Kidney (tissue), 22 donors: ENCODE measurements at places on chromosomes 3 and 15. TPM values are rescaled to one million over a fixed set of nuclear protein-coding genes. Genes with fewer than 3 reads are reported as not detected.

Gene ACKR4
- total RNA-seq, result 1.0 TPM

Gene SLC28A1
- 12.8 TPM for total RNA-seq

Gene ADAMTS9
- total RNA-seq, result 117 TPM

Gene GOLGA8H
- 0.88 TPM for total RNA-seq

Gene CCDC54
- total RNA-seq, result not detected

Gene CEMIP
- total RNA-seq, result 0.57 TPM

Gene FETUB
- not detected for total RNA-seq

Gene SLC28A2
- not detected for total RNA-seq

Gene TBC1D23
- total RNA-seq, result 46.9 TPM

Gene CSPG4
- total RNA-seq, result 30.7 TPM

Gene CCR8
- 0.19 TPM for total RNA-seq

Gene TIGIT
- total RNA-seq, result 2.7 TPM

Gene ISLR
- total RNA-seq, result 30.2 TPM

Gene TMCO5A
- not detected for total RNA-seq

Gene PLSCR2
- total RNA-seq, result 1.4 TPM

Gene GAP43
- 0.19 TPM for total RNA-seq

Gene ZKSCAN7
- total RNA-seq, result 7.9 TPM

Gene CP
- total RNA-seq, result 72.1 TPM

Gene BSN
- 1.3 TPM for total RNA-seq

Gene ATP10A
- total RNA-seq, result 6.8 TPM

Gene KLHL6
- total RNA-seq, result 9.8 TPM

Gene CPNE9
- 0.16 TPM for total RNA-seq

Gene SCN5A
- total RNA-seq, result 0.72 TPM
